ENCODE measurements at places on chromosomes 7 and 10.
A peak's percentile ranks its signal among the peaks of the same experiment; 100 is the strongest.

GRCh38 chr10:48821692-48822091 is 117.9 kb downstream of the LRRC18 start:
- peak; percentile 15 for DNase-seq

DNA sequence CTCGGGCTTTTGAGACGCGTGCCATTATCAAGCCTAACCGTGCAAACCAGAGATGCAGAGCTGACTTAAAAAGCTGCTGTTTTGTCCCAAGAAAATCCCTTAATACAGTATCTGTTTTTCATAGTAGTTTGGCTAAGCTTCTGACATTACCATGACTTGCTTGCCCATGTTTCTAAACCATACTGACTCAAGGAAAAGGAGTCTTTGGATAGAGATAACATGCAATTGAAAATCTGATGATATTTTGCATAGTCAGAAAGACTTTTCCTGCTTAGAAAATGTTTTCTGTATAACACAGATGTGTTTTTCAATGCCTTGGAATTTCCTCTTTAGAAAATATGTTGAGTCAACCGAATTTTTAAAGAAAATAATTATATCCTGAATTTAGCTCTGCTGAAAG is 21.5 kb upstream of the AKR1E2 start:
- DNase-seq, result peak; percentile 78

DNA sequence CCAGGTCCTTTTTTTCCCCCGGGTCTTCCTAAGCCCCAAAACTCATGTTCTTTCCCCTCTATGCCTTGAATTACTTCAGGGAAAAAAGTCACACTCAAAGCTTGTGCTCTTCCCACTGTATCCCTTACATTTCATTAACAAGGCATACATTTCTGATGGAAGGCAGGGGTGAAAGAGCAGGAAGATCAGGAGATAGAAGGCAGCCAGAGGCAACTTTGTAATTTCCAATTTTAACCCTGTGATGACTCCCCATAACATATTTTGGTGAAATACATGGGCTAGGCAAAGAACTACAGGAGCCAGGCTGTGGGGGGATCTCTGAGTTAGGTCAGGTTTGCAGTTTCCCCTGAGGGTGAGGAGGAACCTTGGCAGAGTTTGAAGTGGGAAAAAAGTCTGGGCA is 635.0 kb downstream of the LRMDA start:
- DNase-seq, result no peak

DNA sequence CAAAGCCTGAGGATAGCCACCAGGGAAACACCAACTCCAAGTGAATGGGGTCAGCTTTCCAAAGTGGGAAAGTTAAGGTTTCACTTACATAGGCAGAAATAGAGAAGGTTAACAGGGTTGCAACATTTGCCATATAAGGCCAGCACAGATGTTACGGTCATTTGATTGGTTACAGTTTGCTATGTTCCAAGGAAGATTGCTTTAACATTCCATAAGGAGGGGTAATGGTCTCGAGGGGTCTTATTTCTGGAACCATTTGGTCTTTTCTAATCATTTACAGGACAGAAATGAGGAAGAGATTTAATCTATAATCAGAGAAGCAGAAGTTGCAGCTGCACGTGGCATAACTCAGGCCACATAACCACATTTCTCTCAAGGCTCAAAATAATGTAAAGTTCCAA is 679.4 kb upstream of the C7orf33 start:
- no peak for DNase-seq

DNA sequence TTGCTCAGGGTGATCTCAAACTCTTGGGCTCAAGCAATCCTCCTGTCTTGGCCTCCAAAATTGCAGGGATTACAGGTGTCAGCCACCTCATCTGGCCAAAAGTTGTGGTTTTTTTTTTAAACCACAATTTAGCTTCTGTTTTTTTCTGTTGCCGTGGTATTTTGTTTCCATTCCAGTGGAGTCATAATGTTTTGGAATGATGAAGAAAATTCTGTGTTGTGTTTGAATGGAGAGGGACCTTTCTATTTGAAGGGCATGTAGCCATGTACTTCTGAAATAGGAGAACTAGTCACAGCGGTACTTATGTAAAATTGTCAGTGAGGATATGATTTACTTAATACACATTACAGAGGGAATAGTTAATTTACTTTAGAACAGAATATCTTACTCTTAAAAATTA is 201.3 kb downstream of the ARL4A start:
- peak; percentile 75 for DNase-seq

GRCh38 chr7:106062006-106062405 is 50.1 kb downstream of the SYPL1 start:
- no peak for DNase-seq

DNA sequence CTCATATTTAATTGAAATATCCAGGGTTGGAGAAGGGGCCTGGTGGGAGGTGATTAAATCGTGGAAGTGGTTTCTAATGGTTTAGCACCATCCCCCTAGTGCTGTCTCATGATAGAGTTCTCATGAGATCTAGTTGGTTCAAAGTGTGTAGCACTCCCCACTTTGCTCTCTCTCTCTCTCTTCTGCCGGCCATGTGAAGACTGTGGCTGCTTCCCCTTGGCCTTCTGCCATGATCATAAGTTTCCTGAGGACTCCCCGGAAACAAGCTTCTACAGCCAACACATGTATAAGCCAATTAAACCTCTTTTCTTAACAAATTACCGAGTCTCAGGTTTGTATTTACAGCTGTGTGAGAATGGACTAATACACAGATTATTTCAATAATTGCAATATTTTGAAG is 305.8 kb upstream of the KCND2 start:
- DNase-seq, result no peak
